HL-60 (cell line): ENCODE measurements at places on chromosomes 12 and 14.
A peak's percentile ranks its signal among the peaks of the same experiment; 100 is the strongest.

DNA sequence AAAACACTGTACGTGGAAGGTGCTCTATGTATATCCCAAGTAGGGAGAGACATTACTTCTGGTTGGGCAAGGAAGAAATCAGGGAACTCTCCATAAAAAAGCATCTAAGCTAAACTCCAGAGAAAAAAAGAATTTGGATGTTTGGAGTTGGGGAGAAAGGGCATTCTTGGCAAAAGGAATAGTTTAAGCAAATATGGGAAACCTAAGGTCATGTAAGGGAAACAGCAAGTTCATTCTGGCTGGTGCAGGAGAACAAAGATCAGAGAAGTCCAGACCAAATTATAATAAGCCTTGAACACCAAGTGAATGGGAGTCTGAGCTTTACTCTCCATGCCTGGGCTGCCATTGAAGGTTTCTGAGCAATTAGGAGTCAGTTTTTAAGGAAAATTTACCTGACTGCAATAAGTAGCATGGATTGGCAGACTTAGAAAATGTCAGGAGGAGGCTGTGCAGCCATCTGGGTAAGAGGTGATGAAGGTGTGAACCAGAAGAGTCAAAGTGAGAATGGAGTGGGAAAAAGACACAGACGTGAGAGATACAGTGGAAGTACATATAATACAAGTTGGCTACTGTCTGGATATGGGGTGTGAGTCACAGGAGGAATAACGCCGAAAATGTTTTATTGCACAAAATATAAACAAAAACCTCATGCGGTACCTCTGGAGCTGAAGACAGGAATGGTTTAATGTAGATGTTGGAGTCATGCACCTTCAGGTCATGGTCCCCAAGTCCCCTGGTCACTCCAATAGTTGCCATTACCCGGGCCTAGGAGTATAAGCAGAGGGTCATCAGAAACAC, 222.6 kb downstream of the MON2 start:
- DNase-seq: no peak

DNA sequence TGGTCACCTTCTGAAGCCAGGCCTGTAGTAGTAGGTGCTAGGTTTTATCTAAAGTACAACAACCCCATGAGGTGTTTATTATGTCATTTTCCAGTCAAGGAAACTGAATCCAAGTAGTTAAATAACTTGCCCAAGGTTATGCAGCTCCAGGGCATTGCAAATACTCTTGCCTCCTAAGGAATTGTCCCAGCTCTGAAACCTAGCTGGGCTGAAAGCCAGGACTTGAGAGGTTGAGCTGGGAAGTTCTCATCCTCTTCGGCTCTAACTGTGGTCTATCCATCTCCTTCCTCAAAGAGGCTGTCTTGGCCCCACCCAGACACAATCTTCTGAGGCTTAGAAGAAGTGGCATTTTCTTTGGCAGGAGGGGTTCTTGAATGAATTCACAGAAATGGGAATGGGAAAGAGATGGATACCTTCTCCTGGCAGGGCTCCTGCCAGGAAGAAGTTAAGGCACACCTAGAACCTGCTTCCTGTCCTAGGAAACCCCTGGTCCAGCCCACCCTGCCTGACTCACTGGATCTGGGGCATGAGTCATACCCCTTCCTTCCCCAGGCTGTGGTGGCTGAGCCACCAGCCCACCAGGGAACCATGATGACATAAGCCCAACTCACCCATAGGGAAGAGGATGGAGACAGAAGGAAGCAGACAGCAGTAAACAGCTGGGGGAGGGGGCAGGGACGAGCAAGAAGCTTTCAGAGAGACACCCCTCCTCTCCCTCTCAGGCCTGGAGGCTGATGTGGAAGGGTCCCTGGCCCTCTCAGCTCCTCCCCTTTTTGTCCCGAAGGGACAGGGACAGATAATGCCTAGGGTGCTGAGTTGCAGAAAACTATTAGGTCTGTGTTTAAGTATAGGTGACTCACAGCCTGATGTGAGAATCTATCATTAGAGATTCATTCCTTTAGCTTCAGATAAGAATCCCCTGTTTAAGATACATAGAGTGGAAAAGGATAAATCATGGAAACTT, 2.1 kb upstream of the PLEK2 start:
- DNase-seq: no peak

DNA sequence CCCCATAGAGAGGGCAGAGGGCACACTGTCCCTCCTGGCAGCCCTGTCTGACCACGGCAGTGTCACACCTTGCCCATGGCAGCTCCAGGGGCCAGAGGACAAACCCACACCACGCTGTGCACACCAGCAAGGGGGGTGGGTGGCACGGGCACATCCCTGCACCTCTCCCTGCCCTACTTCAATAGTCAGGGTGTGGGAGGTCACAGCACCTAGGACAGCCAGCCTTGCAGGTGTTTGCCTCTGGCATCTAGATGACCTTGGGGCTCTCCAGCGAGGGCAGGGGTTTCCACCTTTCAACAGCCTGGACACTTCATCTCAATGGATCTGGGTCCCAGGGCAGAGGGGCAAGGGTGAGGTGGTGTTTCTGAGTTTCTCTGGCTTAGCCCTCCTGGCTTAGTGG, 69.2 kb downstream of the LGMN start:
- DNase-seq: no peak

DNA sequence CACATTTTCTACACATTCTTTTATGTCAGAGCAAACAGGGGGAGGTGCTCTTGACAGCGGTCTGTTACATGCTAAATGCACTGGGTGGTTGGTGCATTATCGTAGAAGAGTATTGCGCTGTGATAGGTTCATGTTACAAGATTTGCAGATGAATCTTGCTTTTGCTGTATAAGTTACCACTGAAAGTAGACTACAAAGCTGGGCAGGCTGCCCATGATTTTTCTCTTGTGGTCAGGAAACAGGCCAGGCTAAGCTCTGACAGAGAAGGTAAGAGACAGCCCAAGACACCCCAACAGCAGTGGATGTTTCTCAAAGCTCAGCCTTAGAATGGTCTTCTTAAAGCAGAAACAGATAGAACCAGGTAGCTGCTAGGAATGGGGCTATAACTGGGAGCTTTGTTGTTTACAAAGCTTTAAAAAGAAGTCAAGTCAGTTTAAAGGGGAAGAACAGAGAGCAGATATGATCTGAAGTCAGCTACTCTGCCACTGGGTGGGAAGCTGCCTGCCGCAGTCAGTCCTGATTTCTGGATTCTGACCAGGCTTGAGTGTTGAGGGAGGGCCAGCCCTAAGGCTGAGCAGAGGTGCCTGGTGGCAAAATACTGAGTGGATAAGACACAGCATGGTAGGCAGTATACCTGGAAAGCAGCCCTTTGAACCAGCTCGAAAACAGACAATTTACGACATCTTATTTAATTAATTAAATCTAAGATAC, 9.4 kb downstream of the KCNA1 start:
- no peak for DNase-seq

DNA sequence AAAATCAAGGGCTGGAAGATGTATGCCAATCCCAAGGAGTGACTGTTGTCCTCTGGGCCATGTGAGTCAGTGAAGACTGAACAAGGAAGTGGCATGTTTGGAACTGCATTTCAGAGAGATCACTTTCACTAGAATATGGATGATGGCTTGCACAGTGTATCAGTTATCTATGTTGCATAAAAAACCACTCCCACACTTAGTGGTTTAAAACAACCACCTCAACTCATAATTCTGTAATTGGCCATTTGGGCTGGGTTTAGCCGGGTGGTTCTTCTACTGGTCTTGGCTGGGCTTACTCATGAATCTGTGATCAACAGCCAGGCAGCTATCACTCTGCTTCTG, 15.4 kb downstream of the BDKRB1 start:
- no peak for DNase-seq

DNA sequence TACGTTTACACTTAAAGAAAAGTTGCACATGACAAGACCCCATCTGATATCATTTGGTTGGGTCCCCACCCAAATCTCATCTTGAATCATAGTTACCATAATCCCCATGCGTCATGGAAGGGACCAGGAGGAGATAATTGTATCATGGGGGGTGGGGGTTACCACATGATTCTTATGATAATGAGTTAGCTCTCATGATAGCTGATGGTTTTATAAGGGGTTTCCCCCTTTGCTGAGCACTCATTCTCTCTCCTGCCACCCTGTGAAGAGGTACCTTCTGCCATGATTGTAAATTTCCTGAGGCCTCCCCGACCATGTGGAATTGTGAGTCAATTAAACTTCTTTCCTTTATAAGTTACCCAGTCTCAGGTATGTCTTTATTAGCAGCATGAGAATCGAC, 60.3 kb downstream of the PHLDA1 start:
- DNase-seq: no peak

- DNase-seq: peak; percentile 18
Measured at GRCh38 chr12:92928421-92928961, 604 bp downstream of the EEA1 start.
